GM23248 (cell line): ENCODE measurements at places on chromosomes 7 and 10. TPM values are rescaled to one million over a fixed set of nuclear protein-coding genes. Genes with fewer than 3 reads are reported as not detected.

The SP4 gene
- total RNA-seq: 3.5 and 4.7 TPM in 2 replicates

The IQUB gene
- total RNA-seq: 0.13 TPM in 1 of 2 replicates, not detected in the other

The JAZF1 gene
- total RNA-seq: 11.8 and 13.8 TPM in 2 replicates

The ITIH5 gene
- total RNA-seq: not detected in 2 replicates

The EPHB6 gene
- 0.11 and 0.13 TPM in 2 replicates for total RNA-seq

- no peak overlapping the region for H3K4me3 ChIP-seq
- H3K27ac ChIP-seq: no peak overlapping the region
- H3K36me3 ChIP-seq: no peaks in the 10 kb centered on the region
Observed at GRCh38 chr10:44539178-44539577, 154.3 kb upstream of the CXCL12 start.

DNA sequence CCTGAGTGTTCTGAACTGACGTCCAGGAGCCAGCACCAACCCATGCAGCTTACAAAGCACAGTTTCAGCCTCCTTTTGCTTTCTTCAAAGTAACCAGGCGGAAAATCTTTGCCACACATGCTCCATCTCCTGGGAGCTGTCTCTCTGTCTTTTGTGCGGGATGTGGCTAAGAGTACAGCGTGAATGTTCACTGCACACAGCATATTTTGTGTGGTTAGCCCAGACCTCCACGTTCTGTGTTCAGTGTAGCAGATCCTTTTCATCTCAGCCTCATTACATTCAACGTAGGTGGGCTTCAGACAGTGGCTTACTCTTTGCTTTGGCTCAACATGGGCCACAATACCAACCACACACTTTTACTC, 200.8 kb downstream of the TNS3 start:
- no peak overlapping the region for H3K4me3 ChIP-seq
- H3K27ac ChIP-seq: no peak overlapping the region
- H3K4me1 ChIP-seq: peaks cover under 1% of the 10 kb centered on the region; the same call in 1 of the 2 replicates

- no peaks in the 10 kb centered on the region for H3K27me3 ChIP-seq
- H3K27ac ChIP-seq: no peak overlapping the region
- H3K4me1 ChIP-seq: no peaks in the 10 kb centered on the region
- peak; percentile 59 for DNase-seq
- no peaks in the 10 kb centered on the region for H3K36me3 ChIP-seq
- H3K4me3 ChIP-seq: peak overlapping the region; percentile 76
Observed at GRCh38 chr7:141700848-141701371, 1.1 kb downstream of the DENND11 start.

DNA sequence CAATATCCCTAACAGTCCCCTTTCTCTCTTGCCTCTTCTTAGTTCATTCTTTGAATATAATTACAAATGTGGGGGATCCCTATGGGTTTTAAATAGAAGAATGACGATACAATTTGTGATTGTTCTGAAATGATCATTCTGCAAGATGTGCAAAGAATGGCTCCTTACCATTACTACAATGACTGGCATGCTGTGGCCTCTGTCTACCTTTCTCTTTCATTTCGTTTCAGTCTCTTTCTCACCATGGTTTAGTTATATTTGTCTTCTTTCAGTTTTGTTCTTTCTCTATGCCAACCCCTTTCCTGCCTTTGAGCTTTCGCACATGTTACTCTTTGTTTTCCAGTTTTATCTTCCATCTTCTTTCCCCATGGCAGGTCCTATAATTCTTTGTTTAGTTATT, 176.5 kb downstream of the SUGCT start:
- no peak for DNase-seq
- no peak overlapping the region for H3K27ac ChIP-seq
- H3K36me3 ChIP-seq: no peaks in the 10 kb centered on the region
- H3K27me3 ChIP-seq: no peaks in the 10 kb centered on the region
- H3K4me1 ChIP-seq: peaks cover 12% of the 10 kb centered on the region

- H3K27me3 ChIP-seq: no peaks in the 10 kb centered on the region
- H3K36me3 ChIP-seq: no peaks in the 10 kb centered on the region
- peaks cover 23% of the 10 kb centered on the region for H3K4me1 ChIP-seq
- no peak overlapping the region for H3K27ac ChIP-seq
Observed at GRCh38 chr10:78755063-78755701, 313.6 kb upstream of the ZMIZ1 start.

DNA sequence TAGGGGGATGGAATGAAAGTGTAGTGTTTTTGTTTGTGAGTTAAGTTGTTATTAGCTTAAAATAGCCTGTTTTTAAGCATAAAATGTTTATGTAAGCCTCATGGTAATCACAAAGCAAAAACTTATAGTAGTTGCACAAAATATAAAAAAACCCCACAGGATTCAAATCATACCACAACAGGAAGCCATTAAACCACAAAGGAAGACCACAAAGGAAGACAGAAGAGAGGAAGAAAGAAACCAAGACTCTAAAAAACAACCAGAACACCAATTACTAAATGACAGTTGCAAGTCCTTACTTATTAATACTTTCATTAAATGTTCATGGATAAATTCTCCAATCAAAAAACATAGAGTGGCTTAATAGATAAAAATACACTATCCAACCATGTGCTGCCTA, 63.6 kb downstream of the ANKRD7 start:
- no peak for DNase-seq
- H3K27ac ChIP-seq: no peak overlapping the region
- no peaks in the 10 kb centered on the region for H3K4me1 ChIP-seq
- no peaks in the 10 kb centered on the region for H3K36me3 ChIP-seq

- H3K4me3 ChIP-seq: no peak overlapping the region
- H3K27ac ChIP-seq: no peak overlapping the region
- no peaks in the 10 kb centered on the region for H3K36me3 ChIP-seq
- H3K4me1 ChIP-seq: peaks cover 8% of the 10 kb centered on the region
- no peak for DNase-seq
Observed at GRCh38 chr10:61798713-61799112, 102.8 kb upstream of the ARID5B start.

DNA sequence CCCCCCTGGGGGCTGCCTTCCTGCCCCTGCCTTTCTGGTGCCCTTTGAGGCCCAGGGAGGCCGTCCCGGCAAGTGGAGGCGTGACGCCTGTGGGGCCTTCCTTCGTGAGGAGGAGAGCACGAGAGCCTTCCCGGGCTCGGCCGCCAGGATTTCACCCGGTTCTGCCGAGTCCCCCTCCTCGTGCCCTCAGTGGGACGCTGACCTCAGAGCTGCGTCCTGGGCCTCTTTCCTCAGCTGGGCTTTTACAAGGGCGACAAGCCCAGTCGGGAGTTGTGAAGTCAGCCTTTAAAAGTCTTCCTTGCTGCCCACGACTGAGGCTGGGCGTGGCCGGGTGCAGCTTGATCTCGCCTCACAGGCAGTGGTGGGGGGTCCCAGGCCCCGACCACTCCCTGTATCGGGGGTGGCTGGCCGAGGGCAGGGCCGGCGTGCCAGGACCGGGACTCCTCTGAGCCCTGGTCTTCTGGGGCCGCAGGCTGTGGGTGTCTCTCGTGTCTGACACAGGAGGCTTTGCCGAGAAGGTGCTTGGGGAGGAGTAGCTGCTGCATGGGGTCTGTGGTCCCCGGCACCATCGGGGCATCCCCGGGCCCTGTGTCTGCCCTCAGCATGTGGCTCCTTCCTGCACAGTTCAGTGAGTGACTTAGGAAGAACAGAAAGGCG, 41.8 kb downstream of the FAM20C start:
- H3K4me1 ChIP-seq: peaks cover 37% of the 10 kb centered on the region
- peak overlapping the region; percentile 31 for H3K27ac ChIP-seq
- no peak overlapping the region for H3K4me3 ChIP-seq
- no peaks in the 10 kb centered on the region for H3K36me3 ChIP-seq
- no peaks in the 10 kb centered on the region for H3K27me3 ChIP-seq

GRCh38 chr7:68929781-68930261, 668.5 kb upstream of the AUTS2 start:
- no peak overlapping the region for H3K4me3 ChIP-seq
- no peaks in the 10 kb centered on the region for H3K4me1 ChIP-seq
- DNase-seq: peak; percentile 30
- no peak overlapping the region for H3K27ac ChIP-seq
- H3K27me3 ChIP-seq: no peaks in the 10 kb centered on the region

DNA sequence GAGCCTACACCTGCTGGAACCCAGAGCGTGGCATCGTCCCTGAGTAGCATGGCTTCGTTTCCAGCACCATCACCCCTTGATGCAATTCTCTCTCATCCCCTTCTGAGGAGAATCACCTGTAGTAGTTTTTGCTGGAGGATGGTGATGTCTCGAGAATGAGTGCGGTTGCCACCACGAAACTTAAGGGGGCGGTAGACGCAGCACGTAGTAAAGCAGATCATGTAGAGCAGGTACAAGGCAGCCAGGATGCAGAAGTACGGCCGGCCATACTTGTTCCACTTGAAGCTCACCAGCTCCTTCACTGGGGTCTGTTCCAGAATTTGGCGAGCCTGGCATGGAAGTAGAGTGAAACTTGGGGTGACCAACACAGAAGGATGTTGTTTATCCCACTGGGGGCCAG, 8.1 kb downstream of the TRPV5 start:
- DNase-seq: no peak
- no peak overlapping the region for H3K4me3 ChIP-seq
- H3K27ac ChIP-seq: no peak overlapping the region
- H3K36me3 ChIP-seq: no peaks in the 10 kb centered on the region
- H3K27me3 ChIP-seq: no peaks in the 10 kb centered on the region; the same call in none of the 2 replicates
- no peaks in the 10 kb centered on the region for H3K4me1 ChIP-seq

- H3K36me3 ChIP-seq: no peaks in the 10 kb centered on the region
- no peaks in the 10 kb centered on the region for H3K4me1 ChIP-seq
- peak; percentile 14 for DNase-seq
- H3K27ac ChIP-seq: no peak overlapping the region
- H3K4me3 ChIP-seq: no peak overlapping the region
Observed at GRCh38 chr10:104197364-104197763, 34.8 kb downstream of the CFAP43 start.

DNA sequence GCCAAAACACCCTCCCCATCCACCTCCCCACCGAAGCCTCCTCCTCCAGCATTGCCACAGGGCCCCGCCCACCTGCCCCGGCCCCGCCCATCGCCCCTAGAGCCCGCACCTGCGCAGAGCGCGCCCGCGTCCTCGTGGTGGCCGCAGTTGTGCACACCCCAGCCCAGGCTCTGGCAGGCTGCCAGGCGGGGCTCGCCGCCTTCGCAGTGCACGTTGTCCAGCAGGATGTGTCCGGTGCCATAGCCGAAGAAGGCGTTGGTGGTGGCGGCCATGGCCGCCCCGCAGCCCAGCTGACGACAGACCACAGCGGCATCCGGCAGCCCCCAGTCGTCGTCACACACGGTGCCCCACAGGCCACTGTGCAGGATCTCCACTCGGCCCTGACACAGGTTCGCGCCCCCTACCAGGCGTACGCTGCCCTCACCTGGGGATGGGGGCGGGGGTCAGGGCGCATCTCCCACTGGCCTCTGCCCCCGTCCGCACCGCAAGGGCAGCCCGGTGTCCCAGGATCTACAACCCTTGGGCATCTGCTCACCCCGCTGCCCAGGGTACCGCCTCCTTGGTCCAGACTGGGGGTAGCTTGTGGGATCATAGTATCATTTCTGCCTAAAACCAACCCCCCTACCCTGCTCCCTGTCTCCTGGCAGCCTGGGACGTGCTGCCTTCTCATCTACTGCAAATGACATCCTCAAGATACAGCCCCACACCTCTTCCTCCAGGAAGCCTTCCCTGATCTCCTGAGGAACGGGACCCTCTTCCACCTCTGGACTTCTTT, 11.9 kb downstream of the SSC4D start:
- 0 out of 2 replicates have a peak, but pooled peaks cover 3% of the 10 kb centered on the region for H3K4me1 ChIP-seq
- H3K27ac ChIP-seq: no peak overlapping the region
- no peaks in the 10 kb centered on the region for H3K36me3 ChIP-seq
- no peaks in the 10 kb centered on the region for H3K27me3 ChIP-seq
- DNase-seq: peak; percentile 79
- peak overlapping the region; percentile 70 for H3K4me3 ChIP-seq

DNA sequence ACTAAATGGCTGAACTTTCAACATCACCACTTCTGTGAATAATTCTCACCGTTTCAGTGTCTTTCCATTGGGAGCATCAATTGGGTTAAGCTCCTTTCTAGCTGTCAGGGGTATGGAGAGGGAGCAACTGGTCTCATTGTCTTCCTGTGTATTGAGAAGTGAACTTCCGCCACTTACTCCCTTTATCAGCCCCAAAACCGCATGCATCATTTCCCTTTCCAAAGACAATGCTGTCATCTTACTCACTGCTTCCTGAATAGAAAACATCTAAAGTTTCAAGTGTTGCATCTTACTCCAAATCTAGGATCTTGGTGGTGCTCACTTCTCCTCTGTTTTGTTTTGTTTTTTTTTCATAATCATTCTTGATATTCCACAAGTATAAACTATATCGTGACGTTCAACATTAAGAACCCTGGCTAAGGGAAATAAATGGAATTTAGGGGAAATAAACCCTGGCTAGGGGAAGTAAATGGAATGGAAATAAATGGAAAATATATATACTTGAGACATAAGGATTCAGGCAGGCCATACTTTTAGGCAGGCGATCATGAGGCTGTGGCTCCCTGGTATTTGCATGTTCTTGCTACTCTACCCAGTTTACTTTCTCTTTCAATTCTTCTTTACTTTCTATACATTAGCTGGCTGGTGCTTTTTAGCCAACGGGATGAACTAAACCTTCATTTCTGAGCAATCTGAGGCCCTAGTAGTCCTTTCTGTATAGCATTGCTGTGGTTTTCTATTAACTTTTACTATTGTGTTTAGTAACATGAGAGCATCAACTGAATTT, 371.9 kb downstream of the BMPER start:
- DNase-seq: peak; percentile 68
- no peaks in the 10 kb centered on the region for H3K27me3 ChIP-seq
- H3K4me3 ChIP-seq: no peak overlapping the region
- H3K27ac ChIP-seq: peak overlapping the region; percentile 57
- peaks cover 19% of the 10 kb centered on the region for H3K4me1 ChIP-seq

DNA sequence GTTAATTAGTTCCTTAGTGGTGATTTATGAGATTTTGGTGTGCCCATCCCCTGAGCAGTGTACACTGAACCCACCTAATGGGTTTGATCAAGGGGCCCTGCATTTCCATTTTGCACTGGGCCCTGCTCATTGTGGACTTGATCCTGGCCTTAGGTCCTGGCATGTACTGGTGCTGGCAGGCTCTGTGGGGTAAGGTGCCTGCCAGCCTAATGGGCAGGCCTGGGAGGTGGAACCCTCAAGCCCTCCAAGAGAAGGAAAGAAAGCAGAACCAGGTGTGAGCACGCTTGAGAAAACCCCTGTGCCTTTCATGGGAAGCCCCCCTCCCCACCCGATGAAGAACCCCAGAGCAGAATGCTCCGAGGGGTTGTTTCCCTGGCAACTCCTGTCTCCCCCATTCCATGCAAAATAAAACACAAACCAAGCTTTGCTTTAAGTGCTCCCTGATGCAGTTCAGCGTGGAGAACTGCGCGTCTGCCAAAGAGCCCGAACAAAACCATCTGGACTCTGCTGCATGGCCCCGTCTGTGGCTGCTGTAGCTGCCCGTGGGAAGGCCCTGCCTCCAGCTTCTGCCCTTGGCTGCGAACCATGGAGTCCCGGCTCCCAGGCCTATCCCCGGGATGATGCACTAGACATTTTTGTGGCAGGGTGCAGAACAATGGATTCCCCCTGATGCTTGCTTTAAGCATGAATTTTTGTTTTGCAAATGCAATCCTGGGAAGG, 123.3 kb downstream of the PRPF18 start:
- DNase-seq: peak; percentile 15
- H3K4me3 ChIP-seq: no peak overlapping the region
- H3K27ac ChIP-seq: no peak overlapping the region
- no peaks in the 10 kb centered on the region for H3K27me3 ChIP-seq
- H3K4me1 ChIP-seq: peaks cover 38% of the 10 kb centered on the region
- H3K36me3 ChIP-seq: no peaks in the 10 kb centered on the region
